ENCODE measurements at places on chromosomes 16 and 17.

GRCh38 chr16:84373907-84374489, 5.7 kb downstream of the ATP2C2 start:
- no peak for DNase-seq

DNA sequence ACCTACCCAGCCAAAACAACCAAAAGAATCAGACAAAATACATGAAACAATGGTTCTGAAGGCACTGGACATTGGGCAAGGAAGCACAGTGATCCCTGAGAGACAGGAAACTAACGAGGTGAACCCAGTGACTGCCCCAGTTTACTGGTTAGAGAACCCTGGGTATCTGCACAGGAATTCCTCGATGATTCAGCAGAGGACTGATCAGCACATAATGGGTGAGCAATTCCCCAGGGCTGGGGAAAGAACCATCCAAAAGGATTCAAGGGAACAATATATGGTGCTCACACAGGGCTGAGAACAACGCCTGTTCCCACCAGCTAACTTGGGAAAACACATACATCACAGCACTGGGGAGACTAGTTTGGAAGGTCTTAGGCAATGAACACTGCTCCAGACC, 167.2 kb downstream of the PARN start:
- no peak for DNase-seq

DNA sequence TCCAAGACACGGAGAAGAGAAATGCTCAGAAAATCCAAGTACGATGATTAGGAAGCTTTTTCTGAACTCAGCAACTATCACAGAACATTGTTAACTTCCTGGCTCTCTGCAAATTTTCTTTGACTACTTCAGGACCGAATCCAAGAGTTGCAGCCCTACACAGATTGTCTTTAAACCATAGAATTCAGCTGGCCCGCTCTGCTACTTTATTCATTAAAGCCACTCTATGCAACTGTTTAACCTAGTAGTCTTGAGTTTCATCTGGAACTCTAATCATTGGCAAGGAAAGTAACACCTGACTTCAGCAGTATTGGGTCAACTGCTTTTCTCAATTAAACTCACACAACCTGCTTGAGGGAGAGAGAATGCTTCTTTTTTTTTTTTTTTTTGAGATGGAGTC, 210.1 kb downstream of the SLC39A11 start:
- DNase-seq, result no peak

GRCh38 chr17:52154466-52154865, 4.0 kb downstream of the CA10 start:
- DNase-seq, result no peak

Data from activated CD4-positive, alpha-beta T cell treated with anti-CD3 and anti-CD28 coated beads, Interleukin-2, amount 50 U/mL, for 4 hours (primary cell).